Mesothelial cell of epicardium (in vitro differentiated cells): ENCODE measurements at places on chromosomes 7 and 10.

GRCh38 chr10:117391436-117392205, 16.4 kb upstream of the PDZD8 start:
- DNase-seq, result no peak

- no peak for DNase-seq
Observed at GRCh38 chr7:120164-120991, 72.0 kb upstream of the FAM20C start.

- DNase-seq, result no peak
Observed at GRCh38 chr7:24703296-24703695, 54.0 kb downstream of the GSDME start.

GRCh38 chr7:97126483-97127171, 9.1 kb downstream of the SDHAF3 start:
- DNase-seq, result no peak

DNA sequence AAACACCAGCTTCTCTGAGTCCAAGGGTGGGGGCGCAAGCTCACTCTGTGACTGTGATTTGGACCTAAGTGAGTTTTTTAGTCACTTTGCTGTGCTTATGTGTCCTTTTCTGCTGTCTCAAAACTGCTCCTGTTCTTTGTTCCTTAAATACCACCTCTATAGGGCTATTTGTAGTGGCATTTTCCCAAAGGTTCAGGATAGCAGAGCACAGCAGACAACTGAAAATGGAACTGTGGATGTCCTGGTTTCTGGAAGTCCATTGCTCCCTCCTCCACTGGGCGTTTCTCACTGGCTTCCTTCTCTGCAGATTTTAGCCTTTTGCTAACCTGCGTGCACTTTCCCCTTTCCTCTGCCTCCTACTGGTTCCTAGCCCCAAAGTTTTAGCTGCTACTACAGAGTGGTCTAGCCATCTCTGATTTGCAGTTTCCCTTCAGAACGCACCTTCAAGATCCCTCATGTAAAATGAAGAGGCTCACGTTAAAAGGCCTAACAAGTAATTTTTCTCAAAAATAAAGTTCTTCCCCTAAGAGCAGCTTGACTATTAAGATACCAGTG, 25.6 kb downstream of the BLVRA start:
- DNase-seq, result no peak

DNA sequence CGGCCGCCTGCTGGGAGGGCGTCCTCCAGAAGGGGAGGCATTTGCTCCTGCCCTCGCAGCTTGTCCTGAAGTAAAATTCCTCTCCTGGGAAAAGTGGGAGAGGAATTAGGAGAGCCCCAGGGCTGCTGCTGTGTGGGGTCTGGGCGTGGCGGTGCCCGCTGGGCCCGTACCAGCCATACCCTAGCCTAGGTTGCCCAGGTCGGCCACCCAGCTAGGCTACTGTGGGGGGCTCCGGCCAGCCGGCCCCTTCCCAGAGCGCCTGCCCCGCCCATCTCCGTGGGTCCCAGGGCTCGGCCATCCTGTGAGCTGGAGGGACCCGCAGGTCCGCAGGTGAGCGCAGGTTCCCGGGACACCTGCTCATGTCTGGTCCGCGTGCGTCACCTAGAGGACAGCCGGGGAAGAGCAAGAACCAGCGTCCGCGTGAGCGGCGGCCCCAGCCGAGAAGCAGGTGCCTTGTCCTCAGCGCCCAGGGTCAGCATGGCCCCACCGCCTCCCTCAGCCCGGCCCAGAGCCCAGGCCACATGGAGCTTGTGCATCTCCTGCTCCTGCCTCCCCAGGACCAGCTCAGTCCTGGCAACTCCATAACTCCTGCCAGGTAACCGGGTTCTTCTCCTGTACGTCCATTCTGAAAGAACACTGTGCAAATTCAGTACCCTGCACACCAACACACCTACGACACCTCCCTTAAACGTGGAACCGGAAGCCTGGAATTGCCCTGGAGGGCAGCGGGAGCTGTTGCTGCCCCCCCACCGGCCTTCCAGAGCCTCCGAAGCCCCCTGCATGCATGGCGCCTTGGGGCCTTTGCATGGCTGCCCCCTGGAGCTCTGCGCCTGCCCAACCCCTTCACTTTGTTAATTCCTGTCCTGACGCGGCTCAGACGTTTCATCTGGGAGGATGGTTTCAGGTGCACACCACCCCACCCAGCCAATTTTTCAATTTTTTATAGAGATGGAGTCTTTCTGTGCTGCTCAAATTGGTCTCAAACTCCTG, 22.8 kb upstream of the FOXL3 start:
- peak; percentile 20 for DNase-seq

GRCh38 chr7:108613147-108613948, 43.7 kb downstream of the DNAJB9 start:
- DNase-seq, result no peak

DNA sequence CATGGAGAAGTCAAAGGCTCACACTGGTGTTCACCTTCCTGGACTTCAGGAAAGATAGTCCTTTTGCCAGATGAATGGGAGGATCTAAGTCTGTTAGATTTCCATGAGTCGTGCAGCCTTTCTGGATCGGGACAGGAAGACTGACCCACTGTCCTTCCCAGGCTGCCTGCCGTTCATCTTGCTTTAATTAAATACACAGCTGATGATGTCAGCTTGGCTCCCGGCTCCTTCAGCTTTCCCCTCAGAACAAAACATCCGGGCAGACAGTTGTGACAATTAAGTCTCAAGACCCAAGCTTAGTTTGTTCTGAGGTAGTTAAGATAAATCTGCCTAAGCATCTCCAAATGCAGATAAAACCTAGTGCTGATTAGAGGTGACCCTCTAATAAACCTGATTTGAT, 58.6 kb downstream of the AUTS2 start:
- DNase-seq, result no peak

DNA sequence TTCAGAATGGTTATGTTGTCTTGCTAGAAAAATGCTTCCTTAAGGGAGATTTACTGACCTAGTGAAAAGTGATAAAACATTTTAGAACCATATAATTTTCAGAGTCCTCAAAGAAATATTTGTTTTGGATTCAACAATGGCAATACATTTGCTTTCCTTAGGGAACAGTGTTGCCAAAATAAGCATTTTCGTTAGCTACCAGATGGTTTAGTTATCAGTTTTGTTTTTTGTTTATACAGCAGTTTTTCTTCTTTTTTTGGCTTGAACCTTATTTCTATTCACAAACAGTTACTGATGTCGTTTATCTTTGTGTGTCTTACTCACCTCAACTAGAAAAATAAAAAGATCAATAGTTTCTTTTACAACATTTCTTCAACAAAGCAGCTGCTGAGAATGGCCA, 48.6 kb downstream of the EXOC4 start:
- no peak for DNase-seq

DNA sequence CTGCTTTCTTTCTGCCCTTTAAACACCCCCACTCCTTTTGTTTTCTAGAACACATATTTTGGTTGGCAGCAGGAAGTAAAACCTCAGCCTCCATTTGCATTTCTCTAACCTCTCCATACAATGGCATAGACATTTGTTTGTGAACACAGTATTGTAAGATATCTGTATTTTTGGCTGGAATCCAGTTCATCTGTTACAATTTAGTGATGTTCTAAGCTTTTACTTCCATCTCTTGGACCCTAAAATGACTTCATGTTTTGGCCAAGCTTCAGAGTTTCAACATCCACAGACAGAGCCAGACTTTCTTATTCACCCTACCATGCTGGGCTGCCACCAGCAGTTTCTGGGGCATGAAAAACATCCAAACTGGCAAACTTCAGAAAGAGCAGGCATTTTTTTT, 21.1 kb upstream of the AUTS2 start:
- DNase-seq, result no peak

DNA sequence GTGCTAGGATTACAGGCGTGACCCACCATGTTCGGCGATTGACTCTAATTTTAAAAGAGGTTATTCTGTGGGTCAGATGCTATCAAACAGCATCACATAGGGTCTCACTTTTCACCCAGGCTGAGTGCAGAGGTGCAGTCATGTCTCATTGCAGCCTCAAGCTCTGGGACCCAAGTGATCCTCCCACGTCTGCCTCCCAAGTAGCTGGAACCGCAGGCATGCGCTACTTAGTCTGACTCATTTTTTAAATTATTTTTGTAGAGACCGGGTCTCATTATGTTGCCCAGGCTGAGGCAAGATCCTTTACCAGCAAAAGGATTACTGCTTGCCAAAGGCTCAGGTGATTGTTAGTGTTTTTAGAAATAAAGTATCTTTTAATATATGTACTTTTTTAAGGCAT, 42.9 kb upstream of the STOX1 start:
- no peak for DNase-seq

DNA sequence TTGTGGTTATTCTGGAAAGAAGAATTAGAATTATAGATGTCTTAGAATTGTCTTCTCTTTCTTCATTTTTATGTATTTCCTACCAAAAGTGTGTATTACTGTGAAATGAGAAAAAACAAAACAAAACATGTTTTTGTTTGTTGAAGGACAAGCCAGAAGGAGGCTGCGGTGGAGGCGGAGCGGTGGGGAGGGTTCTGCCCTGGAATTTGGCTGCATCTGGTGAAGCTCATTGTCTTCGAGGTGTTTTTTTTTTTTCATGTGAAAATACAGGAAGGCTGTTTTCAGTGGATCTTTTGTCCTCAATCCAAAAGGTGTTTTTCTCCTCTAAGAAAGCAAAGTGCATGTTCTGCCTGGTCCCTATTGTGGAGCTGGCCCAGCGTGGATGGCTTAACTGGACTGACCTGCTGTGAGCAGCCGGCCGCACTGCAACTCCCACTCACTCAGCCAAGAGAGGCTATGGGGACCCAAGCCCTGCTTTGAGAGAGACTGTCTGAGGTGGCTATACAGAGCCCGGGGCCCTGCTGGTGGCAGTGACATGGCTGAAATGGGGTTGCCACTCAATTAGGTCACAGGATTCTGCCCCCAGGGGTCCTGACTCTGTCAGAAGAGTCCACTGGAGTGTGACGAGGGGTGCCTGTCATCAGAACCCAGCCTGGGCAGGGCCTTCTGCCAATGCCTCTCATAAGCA, 184.9 kb upstream of the MKI67 start:
- DNase-seq, result peak; percentile 32

GRCh38 chr7:135763261-135763660, 14.6 kb upstream of the FAM180A start:
- DNase-seq, result no peak

DNA sequence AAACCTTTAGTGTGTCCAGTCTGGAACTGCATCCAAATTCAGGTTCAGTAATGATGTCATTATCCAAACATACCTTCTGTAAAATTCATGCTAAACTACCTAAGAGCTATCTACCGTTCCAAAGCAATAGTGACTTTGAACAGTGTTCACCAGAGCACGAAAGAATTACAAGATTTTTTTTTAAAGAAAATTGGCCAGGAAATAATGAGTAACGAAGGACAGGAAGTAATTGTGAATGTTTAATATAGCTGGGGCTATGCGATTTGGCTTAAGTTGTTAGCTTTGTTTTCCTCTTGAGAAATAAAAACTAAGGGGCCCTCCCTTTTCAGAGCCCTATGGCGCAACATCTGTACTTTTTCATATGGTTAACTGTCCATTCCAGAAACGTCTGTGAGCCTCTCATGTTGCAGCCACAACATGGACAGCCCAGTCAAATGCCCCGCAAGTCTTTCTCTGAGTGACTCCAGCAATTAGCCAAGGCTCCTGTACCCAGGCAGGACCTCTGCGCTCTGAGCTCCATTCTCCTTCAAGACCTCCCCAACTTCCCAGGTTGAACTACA, 694 bp upstream of the FAS start:
- DNase-seq, result no peak

DNA sequence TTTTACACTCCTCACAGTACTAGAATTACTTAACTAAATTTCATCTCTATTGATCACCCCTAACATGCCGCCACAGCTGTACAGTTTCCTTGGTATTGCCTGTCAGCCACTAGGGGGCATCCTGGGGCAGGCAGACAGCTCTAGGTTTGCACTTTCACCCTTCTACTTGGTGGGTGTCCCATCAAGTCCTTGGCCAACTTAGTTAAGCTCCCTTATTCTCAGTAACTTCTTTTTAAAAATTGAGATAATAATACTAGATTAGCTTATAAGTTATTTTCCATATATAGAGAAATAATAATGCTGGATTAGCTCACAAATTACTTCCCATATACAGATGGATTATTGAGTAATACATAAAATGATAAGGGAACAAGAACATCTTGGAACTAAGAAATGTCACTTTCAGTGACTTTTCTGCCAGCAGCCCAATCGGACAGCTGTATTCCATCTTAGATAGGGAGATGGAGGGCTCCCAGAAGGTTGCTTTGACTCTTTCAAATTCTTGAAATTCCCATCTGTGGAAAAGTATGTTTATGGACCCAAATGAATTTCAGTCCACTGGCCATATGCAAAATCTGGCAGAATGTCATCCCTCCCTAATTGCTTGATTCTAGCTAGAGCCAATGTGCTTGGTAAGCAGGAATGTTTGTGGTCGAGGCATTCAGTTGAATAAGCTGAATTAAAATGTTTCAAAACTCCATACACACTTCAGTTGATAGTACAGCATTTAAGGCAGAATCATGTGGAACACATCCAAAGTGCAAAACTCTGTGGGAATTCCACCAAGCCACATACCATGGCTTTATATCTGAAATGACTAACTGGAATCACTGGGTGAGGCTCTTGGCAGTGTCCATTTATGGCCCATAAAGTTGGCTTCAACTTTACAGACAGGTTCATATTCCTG, 309.7 kb downstream of the CSTF2T start:
- DNase-seq, result no peak

- no peak for DNase-seq
Observed at GRCh38 chr10:7861509-7862120, 43.3 kb downstream of the TAF3 start.

DNA sequence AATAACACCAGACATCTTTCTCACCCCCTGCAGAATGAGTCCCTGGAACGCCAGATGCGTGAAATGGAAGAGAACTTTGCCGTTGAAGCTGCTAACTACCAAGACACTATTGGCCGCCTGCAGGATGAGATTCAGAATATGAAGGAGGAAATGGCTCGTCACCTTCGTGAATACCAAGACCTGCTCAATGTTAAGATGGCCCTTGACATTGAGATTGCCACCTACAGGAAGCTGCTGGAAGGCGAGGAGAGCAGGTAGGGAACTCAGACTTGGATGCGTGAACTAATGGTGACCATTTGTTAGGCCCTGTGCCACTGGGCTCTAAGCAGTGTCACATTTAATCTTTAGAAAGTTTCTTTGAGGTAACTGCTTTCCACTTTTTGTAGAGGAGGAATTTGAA, 7.1 kb downstream of the VIM start:
- DNase-seq, result no peak

DNA sequence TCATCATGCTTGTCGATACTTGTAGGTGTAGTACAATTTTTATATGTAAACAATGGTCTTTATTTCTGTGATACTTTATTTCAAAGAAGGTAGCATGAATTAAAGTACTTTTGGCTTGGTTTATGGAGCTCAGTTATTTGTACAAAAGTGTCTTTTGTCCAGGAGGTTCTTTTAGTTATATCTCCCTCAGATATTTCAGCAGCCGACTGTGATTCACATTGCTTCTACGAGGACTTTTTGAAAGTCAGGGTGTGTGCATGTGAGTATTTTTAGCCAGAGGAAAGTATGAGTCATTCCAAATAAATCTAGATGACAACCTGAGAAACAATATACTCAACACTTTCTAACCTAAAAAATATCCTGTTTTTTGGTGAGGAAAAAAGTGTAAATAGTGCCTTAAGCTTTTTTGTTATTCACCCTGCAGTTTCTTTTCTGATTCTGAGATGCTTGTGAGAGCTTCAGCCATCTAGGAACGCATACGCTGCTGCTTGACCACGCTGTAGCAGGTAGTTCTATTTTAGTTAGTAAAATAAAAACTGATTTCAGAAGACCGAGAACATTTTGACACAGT, 595 bp upstream of the SUN1 start:
- no peak for DNase-seq
